ENCODE measurements at places on chromosomes 1 and 21.

- DNase-seq = no peak
Measured at GRCh38 chr1:11515368-11516300, 36.7 kb downstream of the DISP3 start.

DNA sequence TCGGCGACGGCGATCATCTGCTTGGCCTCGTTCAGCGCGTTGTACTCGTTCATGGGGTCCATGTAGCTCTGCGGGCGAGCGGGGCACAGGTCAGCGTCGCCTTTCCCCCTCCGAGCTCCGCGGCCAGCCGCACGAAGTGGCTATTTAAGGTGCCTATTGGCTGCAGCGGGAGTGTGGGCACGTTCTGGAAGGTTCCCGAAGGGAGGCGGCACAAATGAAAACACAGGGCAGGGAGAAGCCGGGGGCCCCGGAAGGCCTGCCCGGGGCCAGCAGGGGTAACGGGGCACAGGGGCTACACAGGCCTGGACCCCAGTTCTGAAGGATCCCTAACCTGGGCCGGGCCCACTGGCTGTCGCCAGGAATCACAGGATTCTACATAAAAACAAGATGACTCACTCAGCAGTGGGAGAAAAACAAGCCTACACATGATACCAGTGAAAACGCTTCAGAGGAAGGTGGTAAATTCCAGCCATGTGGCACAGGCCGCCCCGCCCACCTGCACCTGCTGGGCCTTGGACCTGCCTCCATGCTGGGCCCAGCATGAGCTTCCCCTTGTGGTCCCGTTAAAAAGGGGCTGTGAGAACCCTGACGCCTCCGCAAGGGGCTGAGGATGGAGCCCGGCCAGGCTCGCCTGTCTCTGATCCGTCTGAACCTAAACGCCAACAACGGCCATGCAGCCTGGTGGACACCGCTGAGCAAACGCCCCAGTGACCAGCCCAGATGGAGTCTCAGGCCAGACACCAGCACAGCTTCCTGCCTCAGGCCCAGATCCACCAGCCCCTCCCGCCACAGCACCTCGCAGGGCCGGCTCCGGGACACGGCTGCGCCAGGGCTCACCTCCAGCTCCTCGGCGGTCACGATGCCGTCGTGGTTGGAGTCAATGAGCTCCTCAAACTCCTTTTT, 3.9 kb upstream of the TNFRSF4 start:
- DNase-seq = no peak

GRCh38 chr1:41428738-41429640, 55.5 kb downstream of the EDN2 start:
- DNase-seq = no peak

- DNase-seq = no peak
Measured at GRCh38 chr1:167776151-167776550, 54.4 kb downstream of the MPZL1 start.

DNA sequence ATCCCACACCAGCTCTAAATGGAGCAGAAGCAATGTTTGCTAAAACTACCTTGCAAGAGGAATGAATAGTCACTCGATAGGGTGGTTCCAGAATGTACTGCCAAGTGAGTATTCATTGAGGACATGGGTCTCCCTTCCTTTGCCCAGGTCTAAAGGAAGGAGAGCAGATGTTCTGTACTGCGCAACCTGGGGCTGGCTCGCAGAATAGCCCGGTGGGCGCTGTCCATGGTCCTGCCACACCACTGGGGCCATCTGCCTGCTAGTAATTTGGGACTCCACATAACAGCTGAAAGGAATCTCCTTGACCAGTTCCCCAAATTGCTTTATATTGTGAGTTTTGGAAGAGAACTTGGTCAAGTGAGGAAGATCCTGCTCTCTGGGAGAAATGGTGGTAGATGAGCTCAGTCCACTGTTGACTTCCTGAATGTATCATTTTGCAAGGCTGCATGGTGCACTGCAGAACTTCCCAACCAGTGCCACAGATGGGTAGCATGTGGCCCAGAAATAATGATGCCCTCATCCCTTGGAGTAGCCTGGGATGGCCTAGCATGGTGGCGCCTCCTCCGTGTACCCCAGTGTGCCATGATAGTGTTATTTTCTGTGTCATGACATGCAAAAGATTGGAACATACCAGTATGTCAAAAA, 5.7 kb downstream of the SLC6A17 start:
- peak; percentile 44 for DNase-seq

DNA sequence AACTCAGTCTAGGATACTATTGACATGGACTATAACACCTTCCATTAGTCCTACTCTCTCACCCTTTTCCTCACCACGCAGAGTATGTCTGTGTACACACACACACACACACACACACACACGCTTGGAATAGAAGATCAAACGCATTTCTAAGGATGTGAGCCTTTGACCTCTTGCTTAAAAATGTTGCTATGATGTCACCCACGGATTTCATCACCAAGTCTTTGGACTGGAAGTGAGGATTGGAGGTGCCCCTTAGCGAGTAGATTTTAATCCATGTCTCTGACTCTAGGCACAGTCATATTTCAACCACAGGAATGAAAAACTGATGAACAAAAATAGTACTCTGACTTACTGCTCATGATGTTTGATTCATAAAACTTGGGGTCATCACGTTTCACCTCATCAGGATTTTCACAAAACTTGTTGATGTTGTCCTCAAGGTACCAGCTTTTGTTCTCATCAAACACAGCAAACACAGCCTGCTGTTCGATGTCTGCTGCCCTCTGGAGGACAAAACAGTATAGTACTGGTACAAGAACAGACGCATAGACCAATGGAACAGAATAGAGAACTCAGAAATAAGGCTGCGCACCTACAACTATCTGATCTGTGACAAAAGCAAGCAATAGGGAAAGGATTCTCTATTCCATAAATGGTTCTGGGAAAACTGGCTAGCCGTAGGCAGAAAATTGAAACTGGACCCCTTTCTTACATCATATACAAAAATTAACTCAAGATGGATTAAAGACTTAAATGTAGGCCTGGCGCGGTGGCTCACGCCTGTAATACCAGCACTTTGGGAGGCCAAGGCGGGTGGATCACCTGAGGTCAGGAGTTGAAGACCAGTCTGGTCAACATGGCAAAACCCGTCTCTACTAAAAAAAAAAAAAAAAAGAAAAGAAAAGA, 39.9 kb downstream of the F5 start:
- peak; percentile 78 for DNase-seq

GRCh38 chr1:195337646-195338045, 1270.6 kb downstream of the KCNT2 start:
- DNase-seq = no peak

- DNase-seq = no peak
Measured at GRCh38 chr1:14020006-14020405, 320.0 kb downstream of the PRDM2 start.

DNA sequence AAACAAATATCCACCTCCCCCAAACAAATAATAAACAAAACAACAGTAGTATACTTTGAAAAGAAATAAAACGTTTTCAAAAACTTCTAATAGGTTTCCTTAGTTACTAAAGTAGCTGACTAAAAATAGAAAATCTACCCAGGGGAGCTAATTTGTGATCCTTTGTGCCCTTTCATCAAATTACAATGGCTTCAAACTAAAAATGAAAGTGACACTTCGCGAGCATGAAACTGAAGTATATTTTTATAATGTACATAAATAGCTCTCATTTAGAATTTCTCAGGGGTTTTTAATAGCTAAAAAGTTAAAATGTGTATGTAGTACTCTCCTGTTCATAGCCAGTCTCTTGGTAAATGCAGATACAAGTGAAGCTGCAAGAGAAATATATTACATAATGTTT, 78.4 kb downstream of the BRINP3 start:
- no peak for DNase-seq

- DNase-seq = peak; percentile 67
Measured at GRCh38 chr1:154751690-154752089, 118.4 kb downstream of the KCNN3 start.

GRCh38 chr1:153661111-153661708, 2.7 kb downstream of the SNAPIN start:
- DNase-seq = no peak

GRCh38 chr21:36211660-36212512, 55.3 kb downstream of the DOP1B start:
- DNase-seq = peak; percentile 55

DNA sequence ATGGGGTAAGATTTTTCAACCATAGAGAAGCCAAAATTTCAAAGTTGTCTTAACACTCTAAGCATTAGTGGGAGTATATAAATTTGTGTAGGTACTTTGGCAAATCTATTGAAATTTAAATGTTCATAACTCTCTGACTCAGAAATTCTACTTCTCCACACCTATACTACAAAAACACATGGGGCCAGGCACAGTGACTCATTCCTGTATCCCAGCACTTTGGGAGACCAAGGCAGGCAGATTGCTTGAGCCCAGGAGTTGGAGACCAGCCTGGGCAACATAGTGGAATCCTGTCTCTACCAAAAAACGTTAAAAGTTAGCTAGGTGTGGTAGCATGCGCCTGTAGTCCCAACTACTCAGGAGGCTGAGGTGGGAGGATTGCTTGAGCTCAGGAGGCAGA, 41.3 kb upstream of the RAVER2 start:
- no peak for DNase-seq

- DNase-seq = no peak
Measured at GRCh38 chr1:31699341-31699891, 4.4 kb downstream of the COL16A1 start.

DNA sequence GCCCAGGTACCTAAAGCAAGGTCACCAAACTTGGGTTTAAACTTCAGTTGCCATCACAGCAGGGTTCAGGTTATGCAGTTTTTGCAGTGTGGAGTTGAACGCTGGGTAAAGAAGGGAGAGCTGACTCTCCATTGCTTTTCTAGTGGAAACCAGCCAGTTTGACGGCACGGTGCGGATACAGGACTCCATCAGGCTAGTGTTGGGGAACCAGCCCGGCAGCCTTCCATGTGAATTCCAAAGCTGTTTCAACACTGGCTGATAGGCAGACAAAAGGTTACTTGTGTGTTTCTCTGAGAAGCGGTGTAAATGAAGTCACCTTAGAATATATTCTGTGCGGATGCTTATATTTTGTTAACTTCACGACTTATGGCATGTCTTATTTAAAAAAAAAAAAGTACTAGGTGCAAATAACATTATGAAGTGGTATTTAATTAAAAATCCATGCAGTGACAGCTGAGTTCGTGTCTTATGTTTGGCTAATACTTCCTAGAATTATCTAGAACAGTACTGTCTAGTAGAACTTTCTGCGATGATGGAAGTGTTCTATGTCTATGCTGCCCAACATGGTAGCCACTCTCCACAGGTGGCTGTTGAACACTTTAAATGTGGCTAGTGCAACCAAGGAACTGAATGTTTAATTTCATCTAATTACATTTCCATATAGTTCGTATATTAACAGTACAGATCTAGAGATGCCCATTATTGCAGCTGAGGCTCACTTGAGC, 29.9 kb upstream of the RCAN3 start:
- DNase-seq = no peak

DNA sequence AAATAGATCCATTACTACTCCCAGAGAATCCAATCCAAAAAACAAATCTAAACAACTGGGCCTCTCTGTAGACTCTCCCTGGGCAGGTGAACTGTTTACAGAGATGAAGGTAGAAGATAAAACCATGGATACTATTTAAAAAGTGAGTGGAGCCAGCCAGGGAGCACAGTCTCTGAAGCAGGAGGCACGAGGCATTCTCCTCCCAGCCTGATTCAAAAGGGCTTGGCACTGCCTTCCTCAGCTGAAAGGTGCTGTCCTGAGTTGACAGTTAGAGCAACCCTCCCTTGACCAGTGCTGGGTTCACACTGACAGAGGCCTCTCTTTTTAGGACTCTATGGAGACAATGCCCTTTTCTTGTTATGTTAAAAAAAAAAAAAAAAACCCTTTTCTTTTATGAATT, 36.8 kb downstream of the HENMT1 start:
- no peak for DNase-seq

DNA sequence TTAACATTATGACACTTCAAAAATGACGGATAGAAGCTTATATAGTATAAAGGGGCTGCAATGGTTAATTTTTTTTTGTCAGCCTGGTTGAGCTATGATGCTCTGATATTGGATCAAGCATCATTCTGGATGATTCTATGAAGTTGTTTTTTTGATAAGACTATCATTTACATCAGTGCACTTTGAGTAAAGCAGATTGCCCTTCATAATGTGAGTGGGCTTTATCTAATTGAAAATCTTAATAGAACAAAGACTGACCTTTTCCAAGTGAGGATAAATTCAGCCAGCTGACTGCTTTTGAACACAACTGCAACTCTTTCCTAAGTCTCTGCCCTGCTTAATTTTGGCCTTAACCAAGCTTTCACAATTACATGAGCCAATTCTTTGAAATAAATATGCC, 1476.2 kb downstream of the NCAM2 start:
- DNase-seq = no peak

DNA sequence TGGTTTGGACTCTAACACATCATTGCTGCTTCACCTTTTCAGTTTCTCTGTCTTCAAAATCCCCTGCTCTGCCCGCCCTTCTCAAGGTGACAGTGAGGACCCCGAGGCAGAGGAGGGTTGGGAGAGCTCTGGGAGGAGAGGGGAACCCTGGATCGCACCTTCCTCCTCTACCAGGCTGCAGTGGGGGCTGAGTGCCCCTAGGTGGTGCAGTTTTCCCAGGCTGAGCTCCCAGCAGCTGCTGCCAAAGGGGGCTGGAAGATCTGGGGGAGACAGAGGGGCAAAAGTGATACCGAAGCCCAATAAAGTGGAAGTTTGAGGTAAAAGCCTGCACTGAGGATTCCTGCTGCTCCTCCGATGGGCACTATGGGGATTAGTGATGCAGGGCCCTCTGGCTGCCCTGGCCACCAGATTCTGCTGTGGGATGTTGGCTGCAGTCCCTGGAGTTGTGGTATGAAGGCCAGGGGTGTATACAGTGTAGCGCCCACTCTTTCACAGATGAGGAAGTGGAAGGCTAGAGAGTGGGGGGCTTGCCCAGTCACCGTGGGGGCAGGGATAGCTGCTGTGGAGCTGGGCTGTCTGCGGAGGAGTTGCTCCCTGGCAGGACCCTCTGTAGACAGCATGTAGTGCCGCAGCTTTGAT, 40.7 kb upstream of the SCMH1 start:
- DNase-seq = peak; percentile 31

- DNase-seq = no peak
Measured at GRCh38 chr1:214241060-214241459, 39.9 kb upstream of the SMYD2 start.

DNA sequence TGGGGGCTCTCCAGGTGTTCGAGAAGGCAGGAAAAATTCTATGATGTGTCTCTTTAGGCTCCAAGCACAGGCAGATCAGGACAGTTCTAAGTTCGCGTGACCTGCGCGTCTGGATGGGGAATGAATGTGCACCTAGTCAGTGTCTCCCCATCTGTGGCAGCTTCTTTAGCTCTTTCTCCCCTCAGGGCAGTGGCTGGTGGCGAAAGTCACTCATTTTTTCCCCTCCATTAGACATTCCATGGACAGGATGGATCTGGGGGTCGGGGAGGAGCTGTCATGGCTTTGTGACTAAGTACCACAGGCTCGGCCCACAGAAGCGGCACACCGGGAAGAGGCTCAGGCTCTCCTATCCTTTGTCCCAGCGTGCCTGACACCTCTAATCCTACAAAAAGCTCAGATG, 31.0 kb upstream of the EVA1B start:
- DNase-seq = no peak

DNA sequence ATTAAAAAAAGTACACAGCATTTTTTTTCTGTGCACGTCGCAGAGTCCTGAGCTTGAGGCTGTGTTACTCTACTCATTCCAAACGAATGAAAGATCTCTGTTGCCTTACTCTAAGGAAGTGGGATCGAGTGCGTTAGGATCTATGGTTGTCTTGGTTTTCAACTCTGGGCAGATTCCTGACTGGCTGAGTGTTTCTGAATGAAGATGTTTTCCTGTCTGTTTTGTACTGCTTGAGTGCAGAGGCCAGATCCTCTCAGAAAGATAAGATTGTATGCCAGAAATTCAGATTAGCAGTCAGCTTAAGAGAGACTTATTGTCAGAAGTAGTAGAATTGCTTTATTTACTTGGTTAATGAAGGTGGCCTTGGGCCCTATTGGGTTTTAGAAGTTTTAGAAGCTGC, 14.0 kb downstream of the PLA2G2E start:
- DNase-seq = no peak
